ENCODE measurements at places on chromosomes 11 and 22. TPM values are rescaled to one million over a fixed set of nuclear protein-coding genes. Genes with fewer than 3 reads are reported as not detected.

PANX3 gene
- polyA plus RNA-seq: not detected

YPEL4 gene
- 0.58 TPM for polyA plus RNA-seq

OR10A2 gene
- not detected for polyA plus RNA-seq

OR52E8 gene
- polyA plus RNA-seq: not detected

GGTLC3 gene
- not detected for polyA plus RNA-seq

DEFB131B gene
- not detected for polyA plus RNA-seq

SELENOO gene
- 21.3 TPM for polyA plus RNA-seq

NXPE4 gene
- not detected for polyA plus RNA-seq

SLC22A9 gene
- polyA plus RNA-seq: not detected

SLC5A1 gene
- polyA plus RNA-seq: 0.28 TPM

OR56A1 gene
- polyA plus RNA-seq: not detected

PRMT3 gene
- polyA plus RNA-seq: 4.1 TPM

BIRC2 gene
- polyA plus RNA-seq: 18.6 TPM

SAA1 gene
- polyA plus RNA-seq: 1,180 TPM

ELFN2 gene
- polyA plus RNA-seq: 0.29 TPM

CYP2D6 gene
- 0.85 TPM for polyA plus RNA-seq

OR4D5 gene
- polyA plus RNA-seq: not detected

LIF gene
- 0.60 TPM for polyA plus RNA-seq

SLC37A2 gene
- polyA plus RNA-seq: 0.64 TPM

WNT7B gene
- polyA plus RNA-seq: not detected

GRAMD1B gene
- polyA plus RNA-seq: 0.34 TPM

F2 gene
- not detected for polyA plus RNA-seq

IL10RA gene
- 17.4 TPM for polyA plus RNA-seq

OR4X1 gene
- polyA plus RNA-seq: not detected

CYTH4 gene
- 1.9 TPM for polyA plus RNA-seq

SLC17A6 gene
- 0.25 TPM for polyA plus RNA-seq

NRIP3 gene
- 0.34 TPM for polyA plus RNA-seq

OVCH2 gene
- not detected for polyA plus RNA-seq

UPK3A gene
- polyA plus RNA-seq: not detected

VPREB3 gene
- 1.1 TPM for polyA plus RNA-seq

CADM1 gene
- polyA plus RNA-seq: 8.6 TPM

TRIM34 gene
- 1.8 TPM for polyA plus RNA-seq

TMA7B gene
- polyA plus RNA-seq: 0.56 TPM

UCP3 gene
- 0.67 TPM for polyA plus RNA-seq

PGA5 gene
- polyA plus RNA-seq: 45.1 TPM

CRYBA4 gene
- not detected for polyA plus RNA-seq

DNAJB7 gene
- not detected for polyA plus RNA-seq

SLC29A2 gene
- polyA plus RNA-seq: 6.8 TPM

OR5L1 gene
- polyA plus RNA-seq: not detected

CTSF gene
- 40.3 TPM for polyA plus RNA-seq

KRTAP5-10 gene
- polyA plus RNA-seq: not detected

MS4A4E gene
- 0.08 TPM for polyA plus RNA-seq

GPR83 gene
- polyA plus RNA-seq: 0.56 TPM

HPS4 gene
- 13.0 TPM for polyA plus RNA-seq

OR51Q1 gene
- polyA plus RNA-seq: not detected

HSPB2 gene
- polyA plus RNA-seq: 2.0 TPM
